Muscle of back (tissue), 13 donors: ENCODE measurements at places on chromosomes 2 and 18.
A peak's percentile ranks its signal among the peaks of the same experiment; 100 is the strongest.

GRCh38 chr2:197121756-197122385, 188.7 kb downstream of the ANKRD44 start:
- DNase-seq: no peak

DNA sequence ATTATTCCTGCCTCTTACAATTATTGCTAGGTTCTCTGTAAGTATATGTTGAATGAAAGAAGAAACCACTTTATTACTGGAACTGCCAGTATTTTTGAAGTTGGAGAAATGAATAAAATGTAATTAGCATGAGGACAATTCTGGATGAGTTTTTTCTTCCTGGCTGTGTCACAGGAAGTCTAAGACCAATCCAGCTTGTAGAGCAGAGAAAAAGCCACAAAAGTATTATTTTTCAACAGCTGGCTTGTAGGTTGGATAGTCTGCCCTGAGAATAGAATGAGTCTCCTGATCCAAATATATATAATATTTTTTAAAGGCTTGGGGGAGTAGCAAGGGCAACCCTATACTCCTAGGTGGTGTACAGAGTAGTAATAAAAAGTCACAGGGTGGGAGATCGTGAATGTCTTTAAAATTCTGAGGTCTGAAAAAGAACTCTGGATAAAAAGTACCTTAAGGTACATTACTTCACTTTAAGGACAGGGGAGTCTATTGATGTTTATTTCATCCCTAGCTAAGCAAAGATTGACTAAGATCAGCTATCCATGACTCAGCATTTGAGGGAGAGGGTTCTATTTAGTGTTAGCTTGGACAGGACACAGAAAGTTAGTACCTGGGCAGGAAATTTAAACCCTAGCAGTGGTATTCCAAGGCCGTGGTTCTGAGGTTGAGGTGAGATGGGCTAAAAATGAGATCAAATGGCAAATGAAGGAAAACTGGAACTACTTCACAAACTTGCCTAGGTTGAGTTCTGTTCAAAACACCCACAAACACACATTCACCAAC, 31.7 kb downstream of the SLC40A1 start:
- DNase-seq: peak; percentile 80

DNA sequence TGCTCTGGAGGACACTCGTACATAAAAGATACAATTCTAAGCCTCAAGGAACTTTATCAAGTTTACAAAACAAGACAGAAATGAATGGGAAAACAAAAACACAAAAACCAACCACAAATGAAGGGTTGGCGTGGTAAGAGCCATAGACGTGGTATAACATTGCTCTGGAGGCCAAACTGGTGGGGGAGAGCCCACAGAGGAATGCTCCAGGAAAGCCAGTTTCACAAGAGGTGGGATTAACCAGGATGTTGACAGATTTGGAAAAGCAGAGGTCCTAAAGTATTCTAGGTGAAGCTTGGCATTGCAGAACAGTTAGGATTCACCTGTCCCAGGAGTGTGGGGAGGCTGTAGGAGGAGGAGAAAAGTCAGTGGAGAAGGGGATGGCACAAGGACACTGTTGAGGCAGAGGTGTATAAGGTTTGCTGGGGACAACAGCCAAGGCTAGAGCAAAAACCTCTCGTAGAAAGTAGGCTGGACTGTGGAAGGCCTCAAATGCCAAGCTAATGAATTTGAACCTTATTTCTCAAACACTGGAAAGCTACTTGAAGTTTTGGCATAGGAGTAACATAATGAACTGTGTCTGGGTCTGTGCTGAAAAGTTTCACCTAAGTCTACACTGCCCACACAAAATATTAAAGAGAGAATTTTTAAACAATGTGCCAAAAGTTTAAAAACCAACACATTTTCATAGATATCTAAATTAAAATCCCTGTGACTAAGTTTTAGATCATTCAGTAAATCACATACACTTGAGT, 135.1 kb downstream of the THADA start:
- DNase-seq: no peak

- DNase-seq: peak; percentile 59
These were observed 36.5 kb upstream of the CCDC93 start for GRCh38 chr2:118050386-118050785.

GRCh38 chr2:172370821-172371455, 56.4 kb upstream of the ITGA6 start:
- no peak for DNase-seq

DNA sequence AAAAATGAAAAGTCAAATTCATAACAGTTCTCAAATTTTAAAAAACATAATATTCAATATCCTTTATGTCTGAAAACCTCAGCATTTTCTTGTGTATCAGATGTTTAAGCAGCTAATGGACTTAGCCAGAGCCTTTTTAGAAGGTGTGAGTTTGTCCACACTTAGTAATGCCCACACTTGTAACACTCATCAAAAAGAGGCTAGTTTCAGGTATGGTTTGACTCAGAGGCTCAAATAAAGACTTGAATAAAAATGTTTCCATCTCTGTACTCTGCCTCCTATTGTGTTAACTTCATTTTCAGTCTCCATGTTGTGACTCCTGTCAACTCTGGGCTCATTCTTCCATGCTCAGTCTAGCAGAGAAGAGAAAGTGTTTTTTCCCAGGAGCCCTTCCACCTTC, 311.6 kb downstream of the IRS1 start:
- no peak for DNase-seq

DNA sequence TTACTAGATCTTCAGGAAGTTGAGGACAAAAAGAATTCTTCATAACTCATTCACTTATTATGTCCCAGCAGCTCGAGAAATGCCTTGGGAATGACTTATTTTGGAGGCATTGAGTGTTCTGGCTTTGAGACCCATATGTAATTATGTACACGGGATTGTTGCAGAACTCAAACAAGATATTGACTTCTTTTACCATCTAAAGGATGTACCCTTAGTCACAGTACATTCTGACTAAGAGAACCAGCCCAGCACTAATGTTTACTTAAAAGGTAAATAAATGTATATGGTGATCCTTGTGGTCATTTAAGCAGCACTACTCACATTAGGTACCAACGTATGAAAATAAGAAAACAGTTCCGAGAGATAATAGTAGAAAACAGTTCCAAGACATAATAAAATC, 268.9 kb downstream of the ADCYAP1 start:
- DNase-seq: no peak

DNA sequence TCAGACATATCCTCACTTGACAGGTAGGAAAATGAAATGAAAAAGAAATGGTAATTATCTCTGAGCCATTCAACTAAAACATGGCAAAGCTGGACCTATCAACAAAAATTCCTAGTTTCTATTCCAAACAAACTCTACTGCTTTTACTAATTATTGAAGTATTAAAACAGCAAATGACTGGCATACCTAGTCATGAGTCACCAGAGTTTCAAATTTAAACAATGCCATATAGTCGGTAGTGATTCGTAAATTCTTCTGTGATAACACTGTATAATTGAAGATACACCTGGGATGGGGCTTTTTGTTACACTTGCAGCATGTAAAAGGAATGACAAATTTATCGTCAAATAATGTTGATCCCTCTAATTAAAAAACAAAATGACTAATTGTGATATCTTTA, 153.1 kb upstream of the THUMPD2 start:
- no peak for DNase-seq

DNA sequence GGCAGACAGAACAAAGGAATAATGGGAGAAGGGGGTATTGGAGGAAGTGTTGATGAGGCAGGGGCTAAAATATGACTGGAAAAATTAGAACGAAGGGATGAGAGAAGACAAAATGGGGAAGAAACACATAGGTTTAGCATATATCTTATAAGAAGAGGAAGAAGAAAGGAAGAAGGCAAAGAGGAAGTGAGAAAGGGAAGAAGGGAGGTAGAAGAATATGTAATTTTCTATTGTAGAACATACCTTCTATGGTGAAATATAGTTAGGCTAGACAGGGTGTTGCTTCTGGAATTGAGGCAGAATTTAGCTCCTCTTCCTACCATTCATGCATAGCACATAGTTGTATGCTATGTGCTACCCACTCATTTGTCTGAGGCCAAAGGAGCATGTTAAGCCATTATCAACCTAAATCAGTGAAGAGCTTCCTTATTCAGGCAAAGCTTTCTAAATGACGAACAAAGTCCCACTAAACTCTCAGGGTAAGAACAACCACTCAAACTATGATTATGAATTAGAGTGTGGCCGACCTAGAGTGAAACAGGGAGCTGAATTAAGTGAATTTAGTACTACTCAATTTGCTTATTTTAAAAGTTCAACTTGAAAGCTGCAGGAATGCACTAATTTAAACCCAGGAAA, 180.9 kb upstream of the GALNT5 start:
- DNase-seq: no peak

DNA sequence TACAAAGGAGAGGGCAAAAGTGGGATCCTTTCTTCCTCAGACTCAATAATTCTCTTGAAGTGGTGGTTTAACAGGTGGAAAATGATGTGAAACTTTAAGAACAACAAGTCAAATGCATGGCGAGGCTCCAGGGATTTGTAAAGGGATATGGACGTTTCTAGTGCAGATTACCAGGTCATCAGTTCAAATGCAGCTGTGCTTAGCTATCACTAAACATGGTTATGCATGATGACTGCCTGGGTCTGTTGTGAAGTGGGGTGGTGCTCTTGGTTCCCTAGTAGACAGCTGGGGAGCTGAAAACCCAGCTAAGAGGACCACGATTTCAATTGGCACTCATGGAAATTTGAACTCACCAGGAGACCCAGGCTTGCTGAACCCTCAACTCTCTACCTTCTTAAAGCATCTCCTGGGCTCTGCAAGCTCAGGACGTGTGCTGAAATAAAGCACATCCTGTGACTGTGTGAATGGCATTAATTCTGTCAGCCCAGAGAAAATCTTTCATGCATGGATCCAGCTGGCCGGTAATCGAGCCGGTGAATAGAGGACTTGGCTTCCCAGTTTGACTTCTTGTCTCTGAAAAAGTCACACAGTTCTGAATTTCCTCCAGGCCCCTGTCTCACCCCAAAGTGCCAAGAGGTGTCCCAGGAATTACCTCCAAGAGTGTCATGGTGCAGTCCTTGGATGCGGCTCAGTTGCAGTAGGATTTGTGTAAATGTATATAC, 146.1 kb downstream of the MTX2 start:
- no peak for DNase-seq

GRCh38 chr2:10392951-10393639, 55.0 kb downstream of the ODC1 start:
- no peak for DNase-seq
